ENCODE measurements at places on chromosomes 4 and X.

DNA sequence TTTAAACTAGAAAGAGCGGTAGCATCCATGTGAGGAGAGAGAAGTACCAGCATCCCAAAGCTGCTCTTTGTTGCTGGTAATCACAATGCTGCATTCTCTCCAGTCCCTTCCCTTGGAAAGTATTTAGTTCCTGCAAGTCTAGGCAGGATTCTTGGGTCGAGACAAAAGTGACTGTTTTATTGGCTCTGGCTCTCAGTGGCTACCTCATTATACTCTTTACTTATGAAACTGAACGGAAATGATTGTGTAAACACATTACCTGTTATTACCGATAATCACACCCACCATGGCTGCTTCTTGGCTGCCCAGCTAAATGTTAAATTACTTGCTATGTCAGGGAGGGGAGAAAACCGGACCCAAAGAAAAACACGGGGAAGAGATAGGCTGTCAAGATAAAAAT lies 26.2 kb downstream of the ATXN3L start:
- no peak for DNase-seq

GRCh38 chr4:125368146-125368545 lies 53.4 kb downstream of the FAT4 start:
- DNase-seq = no peak

DNA sequence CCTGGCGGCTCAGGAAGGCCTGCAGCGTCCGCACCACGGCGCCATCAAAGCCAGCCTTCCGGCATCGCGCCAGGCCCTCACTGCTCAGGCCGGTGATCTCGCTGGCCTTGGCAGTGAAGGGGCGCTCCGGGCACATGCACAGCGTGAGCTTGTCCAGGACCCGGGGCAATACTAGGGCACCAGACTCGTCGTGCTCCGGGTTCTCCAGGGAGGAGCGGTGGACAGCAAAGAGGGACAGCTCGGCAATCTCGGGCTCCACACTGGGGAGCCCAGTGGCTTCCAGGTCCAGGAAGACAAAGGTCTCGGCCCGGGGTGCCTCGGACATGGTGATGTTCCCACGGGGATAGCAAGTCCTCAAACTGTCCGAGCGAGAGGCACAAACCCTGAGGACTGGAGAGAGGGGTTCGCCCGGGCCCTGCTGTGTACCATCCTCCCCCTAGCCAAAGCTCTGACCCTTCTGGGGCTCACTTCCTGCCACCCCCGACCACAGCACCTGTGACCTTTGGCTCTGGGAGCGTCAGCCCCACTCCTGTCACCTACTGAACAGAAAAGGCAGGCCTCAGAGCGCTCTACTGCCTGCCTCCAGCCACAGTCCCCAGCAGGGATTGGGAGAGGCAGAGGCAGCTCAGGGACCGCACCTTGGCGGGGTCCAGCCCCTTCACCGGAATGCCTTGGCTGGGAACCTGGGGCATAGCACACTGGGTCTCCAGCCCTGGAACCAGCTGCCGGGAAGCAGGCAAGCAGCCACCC lies 575 bp downstream of the TREX2 start:
- no peak for DNase-seq

DNA sequence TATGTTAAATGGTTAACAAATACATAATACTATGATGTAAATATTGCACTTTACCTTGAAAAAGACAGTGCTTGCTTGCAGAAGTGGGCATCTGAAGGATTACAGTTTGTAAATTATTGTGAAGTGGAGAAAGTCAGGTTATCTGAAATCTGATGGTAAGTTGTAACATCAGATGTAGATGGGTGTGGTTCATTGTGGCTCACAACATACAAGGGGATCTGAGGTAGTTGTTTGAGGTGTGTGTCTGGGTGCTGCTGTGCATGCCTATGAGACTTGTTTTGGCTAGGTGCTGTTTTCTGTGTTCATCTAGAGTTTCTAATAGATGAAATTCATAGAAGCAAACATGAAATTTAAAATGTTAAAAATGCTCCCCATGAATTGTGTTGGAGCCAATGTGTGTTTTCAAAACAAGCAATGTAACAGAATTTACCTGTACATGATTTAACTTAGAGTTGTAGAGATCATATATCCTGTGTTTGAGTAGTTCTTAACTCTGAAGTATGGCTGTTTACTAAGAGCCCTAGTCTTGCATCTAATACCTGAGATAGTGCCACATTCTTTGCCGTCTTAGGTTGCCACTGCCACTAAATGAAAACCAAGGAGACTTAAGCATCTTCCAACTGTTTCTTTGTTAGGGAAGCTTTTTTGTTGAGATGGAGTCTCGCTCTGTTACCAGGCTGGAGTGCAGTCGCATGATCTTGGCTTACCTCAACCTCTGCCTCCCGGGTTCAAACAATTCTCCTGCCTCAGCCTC lies 11.9 kb upstream of the NDUFC1 start:
- DNase-seq = no peak

- no peak for DNase-seq
These were observed 10.6 kb upstream of the XKRX start for GRCh38 chrX:100939333-100939732.

Data from nucleus accumbens (tissue), 56 donors.